Kidney glomerular epithelial cell (primary cell): ENCODE measurements at places on chromosomes 5 and 9.

DNA sequence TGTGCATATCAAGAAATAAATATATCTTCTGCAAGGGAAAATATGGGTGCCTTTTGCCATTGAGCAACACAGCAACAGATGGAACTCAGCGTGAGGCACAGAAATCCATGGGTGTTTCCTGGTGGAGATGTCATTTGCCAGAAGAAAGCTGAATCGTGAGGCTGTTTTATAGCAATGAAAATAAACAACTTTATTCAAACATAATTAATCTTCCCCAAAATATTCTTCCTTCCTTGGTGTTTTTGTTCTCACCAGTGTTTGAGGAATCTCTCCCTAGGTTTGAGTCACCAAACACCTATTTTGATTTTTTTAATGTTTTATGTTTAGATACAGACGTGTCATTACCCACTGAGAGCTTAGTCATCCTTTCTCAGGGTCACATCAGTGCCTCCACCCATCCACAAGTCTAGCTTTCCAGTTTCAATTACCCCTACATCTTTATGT is 65.8 kb upstream of the PAPPA start:
- DNase-seq: peak; percentile 31

- DNase-seq: no peak
Measured at GRCh38 chr9:88754452-88754851, 219.5 kb downstream of the NXNL2 start.

- no peak for DNase-seq
Measured at GRCh38 chr5:101206534-101206933, 303.5 kb upstream of the ST8SIA4 start.

DNA sequence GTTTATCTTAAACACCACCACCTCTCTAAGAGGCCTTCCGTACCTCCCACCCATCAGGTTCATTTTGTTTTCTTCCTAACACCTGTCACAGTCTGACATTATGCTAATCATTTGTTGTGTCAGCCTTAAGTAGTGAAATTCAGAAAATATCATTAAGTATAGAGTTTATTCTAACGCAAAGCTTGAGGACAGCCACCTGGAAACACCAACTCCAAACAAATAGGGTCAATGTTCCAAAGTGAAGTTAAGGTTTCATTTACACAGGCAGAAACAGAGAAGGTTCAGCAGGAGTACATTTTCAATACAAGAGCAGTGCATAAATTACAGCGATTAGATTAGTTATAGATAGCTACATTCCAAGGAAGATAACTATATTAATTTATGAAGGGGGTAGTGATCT is 1.3 kb upstream of the SMC5 start:
- DNase-seq: no peak

- DNase-seq: no peak
Measured at GRCh38 chr9:133456409-133456808, 3.4 kb upstream of the CACFD1 start.

DNA sequence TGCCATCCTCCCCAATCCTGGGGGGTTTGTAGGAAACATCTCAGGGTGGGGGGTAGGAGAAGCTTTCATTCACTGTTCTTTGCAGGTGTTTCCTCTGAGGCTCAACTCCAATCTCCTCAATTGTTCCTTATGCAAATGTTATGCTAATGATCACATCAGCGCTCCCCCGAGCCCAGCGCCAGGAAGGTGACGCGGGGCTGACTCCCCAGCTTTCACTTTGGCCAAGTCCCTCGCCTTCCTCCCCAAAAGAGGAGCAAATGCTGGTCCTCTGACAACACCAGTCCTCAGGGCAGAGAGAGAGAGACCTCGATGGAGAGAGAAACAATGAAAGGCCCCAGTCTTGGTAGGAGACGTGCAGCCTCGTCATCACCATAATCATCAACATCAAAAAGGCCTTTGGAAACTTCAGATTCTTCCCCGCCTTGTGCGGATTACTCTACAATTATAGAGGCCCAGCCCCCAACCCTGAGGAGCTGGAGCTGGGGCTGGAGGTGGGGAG is 39.1 kb downstream of the PCDH1 start:
- no peak for DNase-seq

DNA sequence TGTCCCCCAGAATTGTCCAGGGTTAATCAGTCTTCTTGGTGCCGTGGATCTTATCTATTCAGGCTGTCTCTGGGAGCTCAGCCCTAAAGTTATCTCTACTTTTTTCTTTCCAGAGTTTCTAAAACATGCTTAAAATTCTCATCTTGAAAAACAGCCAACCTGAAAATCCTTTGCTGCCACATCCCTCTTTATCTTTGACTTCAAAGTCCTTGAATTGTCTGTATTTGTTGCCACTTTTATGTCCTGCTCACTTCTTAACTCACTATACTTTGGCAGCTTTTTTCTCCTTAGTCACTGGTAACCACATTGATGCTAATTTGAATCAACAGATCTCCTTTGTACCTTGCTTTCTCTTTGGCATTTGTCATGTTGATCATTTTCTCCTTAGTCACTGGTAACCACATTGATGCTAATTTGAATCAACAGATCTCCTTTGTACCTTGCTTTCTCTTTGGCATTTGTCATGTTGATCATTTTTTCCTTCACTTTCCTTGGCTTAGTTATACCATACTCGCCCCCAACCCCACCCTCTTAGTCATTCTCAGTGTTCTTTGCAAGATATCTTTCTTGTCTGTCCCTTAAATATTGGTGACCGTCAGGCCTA is 8.5 kb downstream of the DMXL1 start:
- DNase-seq: no peak

GRCh38 chr5:82208371-82208770 is 69.8 kb downstream of the RPS23 start:
- no peak for DNase-seq

DNA sequence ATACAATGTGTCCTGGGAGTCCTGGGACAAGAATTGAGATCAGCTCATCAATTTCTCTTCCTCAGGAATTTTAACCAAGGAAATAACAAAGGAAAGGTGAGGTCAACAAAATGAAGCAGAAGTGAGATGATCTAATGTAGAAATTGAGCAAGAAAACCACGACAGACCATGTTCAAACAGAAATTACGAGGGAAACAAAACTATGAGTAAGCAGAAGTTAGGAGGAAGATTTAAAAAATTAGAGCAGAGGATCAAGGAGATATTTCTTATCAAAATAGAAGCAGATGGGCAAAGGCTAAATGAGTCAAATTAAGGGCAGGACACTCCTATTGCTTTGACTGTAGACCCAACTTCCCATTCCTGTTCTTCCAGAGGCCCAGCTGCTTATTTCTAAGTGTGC is 97.4 kb downstream of the HINT1 start:
- no peak for DNase-seq
